Right ventricle myocardium superior (tissue), 1 donor: ENCODE measurements at places on chromosomes 5 and 9. TPM values are rescaled to one million over a fixed set of nuclear protein-coding genes. Genes with fewer than 3 reads are reported as not detected.
A peak's percentile ranks its signal among the peaks of the same experiment; 100 is the strongest.

SPATA31C1 gene
- not detected for total RNA-seq

OR1L6 gene
- total RNA-seq, result not detected

TXNDC8 gene
- not detected for total RNA-seq

DAP gene
- 13.6 TPM for total RNA-seq

TMEM252 gene
- total RNA-seq, result not detected

ERBIN gene
- 34.1 TPM for total RNA-seq

RASGRF2 gene
- 6.4 TPM for total RNA-seq

ENHO gene
- 0.48 TPM for total RNA-seq

PRDM9 gene
- total RNA-seq, result not detected

DDX4 gene
- not detected for total RNA-seq

CTXN3 gene
- total RNA-seq, result not detected

ANKRD55 gene
- not detected for total RNA-seq

DNA sequence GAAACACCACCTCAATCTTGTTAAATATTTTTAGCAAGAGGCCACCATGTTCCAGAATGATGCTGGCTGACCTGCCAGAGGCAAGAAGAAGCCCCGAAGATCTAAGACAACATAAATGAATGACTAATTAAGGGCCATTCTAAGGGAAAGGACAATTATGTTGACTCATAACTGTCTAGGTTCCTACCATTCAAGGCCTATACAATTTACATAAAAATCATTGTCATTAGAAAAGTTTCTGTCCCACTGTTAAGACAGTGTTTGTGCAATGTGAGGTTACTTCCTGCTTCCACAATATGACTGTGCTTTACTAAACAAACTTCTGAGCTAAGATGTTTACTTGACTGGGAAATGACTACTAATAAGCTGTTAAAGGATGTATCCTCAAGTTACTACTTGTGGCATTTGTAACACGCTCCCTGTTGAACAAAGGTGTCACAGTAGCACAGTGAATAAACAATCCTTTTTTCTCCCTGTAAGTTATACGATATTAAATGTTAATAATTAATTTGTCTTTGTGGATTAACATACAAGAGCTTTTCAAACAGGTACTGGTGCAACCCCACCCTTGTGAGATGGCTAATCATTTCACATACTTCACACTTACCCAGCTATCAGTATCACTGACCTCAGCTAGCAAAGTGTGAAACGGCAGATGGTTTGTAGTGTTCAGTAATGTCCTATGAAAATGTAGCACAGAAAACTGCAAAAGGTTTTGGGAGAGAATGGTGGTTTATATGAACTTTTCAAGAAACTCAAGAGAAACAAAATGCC is 195.8 kb downstream of the EFNA5 start:
- DNase-seq, result no peak

DNA sequence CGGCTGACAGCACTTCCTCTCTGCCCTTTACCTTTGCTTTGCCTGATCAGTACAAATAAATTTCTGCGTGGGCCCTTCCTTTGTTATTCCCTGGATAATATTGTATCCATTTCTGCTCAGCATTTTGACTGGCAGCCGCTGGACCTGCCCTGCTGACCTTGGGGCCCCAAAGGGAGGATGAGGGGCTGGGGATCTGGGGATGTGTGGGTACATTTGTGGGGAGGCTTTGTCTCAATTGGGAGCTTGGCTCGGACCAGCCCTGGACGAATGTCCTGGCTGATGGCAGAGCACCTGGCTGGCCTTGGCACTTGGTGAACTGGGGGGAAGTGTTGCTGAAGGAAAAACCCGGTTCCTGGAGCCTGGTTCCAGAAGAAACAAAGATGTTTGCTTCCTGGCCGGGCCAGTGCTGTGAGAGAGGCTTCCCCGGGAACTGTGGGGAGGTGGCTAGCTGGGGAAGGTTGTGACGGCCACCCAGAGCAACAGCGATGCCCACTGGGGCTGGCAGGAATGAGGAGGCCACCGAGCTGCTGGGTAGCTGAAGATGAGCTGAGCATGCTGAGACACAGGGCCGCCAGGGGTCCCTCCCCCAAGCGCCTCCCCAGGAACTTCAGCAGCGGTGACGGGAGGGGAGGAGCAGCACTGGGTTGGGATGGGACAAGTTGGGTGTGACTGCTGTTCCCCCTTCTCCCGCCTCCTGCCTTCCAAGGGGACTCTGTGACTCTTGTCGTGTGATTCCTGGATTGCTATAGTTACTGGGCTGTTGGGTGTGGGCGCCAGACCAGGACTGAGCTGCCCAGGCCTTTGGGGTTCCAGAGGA is 8.4 kb downstream of the LMX1B start:
- DNase-seq, result no peak

DNA sequence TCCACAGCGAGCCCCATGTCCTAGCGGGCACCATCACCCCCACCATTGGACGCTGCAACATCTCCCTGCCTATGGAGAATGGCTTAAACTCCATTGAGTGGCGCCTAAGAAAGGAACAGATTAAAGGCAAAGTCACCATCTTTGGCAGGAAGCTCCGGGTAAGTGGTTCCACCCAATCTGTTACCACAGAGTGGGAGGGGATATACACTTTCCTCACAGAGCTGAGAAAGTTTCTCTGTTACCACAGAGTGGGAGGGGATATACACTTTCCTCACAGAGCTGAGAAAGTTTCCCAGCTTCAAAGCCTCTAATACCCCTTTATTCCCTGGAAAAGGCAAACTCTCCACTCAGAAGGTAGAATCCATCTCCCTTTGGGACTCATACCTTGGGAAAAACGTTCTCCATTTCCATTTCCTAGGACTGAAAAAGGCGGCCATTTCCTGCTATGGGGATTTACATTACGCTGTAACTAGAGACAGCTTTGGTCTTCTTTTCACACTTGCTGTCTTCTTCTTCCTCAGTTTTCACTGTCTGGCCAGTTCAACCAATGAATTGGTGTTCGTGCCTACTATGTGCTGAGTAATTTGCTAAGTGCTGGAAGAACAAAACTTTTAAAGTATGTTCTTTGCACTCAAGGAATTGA is 63.4 kb upstream of the WWC1 start:
- no peak for DNase-seq

DNA sequence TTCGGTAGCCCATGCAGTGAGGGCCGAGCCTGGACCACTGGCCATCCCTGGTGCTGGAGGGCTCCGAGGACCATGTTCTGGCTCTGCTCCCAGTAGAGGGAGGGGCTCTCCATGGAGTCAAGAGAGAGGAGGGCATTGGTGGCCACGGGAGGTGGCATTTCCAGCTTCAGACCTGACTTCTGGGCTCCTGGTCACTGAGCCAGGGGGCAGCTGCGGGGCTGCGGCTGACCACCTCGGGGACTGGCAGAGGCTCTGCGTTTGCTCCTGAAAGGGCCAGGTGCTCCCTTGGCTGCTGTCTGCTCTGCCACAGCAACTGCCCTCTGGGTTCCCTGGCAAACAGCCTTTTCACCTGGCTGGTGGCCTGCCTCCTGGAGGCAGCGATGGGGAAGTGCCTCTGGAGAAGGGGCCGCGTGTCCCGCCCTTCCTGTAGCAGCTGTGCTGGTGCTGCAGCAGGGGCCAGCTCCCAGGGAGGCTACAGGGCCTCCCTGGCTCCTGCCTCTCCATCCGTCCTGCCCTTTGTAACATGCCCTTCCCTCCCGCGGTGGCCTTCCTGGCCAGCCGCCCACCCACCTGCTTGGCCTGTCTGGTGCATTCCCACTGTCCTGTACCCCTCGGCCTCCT is 144.6 kb downstream of the CACNA1B start:
- DNase-seq, result peak; percentile 38

DNA sequence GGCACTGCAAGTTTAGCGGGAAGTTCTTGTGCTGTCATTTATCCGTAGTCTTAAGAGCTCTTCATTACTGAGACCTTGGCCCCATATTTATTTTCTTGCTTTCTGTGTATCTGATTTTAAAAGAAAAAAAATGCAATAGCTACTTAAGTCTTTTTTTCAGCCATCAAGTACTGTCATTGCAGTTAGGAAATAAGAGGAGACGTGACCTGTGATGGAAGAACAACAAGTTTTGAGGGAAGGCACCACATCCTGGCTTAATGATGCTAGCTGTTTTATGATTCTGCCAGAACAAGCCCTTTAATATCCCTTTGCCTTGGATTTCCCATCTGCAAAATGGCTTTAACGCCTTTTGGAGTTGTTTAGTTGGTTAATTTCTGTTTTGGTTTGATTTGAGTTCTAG is 3.8 kb downstream of the RGMB start:
- DNase-seq, result no peak

GRCh38 chr5:10600626-10601245 is 36.9 kb downstream of the ANKRD33B start:
- DNase-seq, result no peak

GRCh38 chr9:101176384-101176783 is 147.9 kb downstream of the PLPPR1 start:
- DNase-seq, result no peak

DNA sequence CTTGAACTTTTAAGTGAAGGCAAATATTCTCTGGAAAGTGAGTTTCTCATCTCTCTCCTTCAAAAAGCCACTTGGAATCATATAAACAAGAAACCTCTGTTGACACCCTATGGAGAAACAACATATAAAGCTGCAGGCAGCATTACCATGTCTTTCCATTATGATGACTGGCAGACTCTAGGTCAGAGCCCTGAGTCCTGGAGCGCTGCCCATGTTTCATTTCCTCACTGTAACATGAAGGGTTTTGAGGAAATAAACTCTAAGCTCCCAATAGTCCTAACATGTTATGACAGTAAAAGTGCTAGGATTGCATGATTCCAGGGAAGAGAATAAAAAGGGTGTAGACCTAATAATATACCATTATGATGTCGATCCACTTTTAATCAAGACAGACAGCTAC is 220.6 kb downstream of the CTNND2 start:
- peak; percentile 65 for DNase-seq
